Ovary (tissue), 10 donors: ENCODE measurements at places on chromosomes 2 and 18.

- no peak for DNase-seq
These were observed 224.9 kb upstream of the EPAS1 start for GRCh38 chr2:46072101-46072820.

- no peak for DNase-seq
These were observed 21.5 kb upstream of the ATP9B start for GRCh38 chr18:79047556-79048244.

- DNase-seq: no peak
These were observed 9.1 kb downstream of the NCL start for GRCh38 chr2:231455222-231455621.

DNA sequence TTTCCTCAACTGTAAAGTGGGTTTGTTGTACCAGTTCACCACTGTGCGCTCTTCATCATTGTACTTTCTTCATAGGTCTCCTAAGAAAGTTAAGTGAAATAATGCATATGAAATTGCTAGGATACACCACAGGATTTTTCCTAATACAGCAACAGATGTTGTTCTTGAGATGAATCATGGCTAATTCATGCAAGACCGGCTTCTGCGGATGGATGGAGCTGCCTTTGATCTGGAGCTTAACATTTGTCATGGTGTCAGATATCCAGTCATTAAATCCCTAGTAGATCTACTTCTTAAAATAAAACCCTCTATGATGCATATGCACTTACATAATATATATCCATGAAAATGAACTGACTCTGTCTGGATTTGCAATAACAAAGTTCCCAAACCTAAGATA is 114.1 kb downstream of the COL6A3 start:
- DNase-seq: no peak

DNA sequence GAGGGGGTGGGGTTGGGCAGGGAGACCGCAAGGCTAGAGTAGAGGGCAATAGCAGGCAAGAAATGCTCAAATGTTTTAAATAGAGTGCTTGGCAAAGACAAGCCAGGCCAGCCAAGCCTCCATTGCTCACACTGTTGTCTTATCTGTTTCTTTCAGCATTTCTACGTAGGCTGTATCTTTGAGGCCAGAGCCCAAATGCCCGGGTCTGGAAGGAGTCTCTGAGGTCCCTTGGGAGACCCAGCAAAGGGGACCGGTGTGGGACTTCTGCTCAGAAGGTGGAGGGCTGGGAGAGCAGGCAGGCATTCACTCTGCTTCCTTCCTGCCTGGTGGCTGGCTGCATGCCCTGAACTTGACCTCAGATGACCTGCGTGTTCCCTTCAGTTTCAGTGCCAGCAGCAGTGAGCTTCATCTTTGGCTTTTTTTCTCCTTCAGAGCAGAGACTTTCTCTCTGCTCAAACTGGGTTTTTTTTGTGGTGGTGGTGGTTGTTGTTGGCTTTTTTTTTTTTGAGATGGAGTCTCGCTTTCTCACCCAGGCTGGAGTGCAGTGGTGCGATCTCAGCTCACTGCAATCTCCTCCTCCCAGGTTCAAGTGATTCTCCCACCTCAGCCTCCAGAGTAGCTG is 13.7 kb upstream of the TET3 start:
- DNase-seq: peak; percentile 67

DNA sequence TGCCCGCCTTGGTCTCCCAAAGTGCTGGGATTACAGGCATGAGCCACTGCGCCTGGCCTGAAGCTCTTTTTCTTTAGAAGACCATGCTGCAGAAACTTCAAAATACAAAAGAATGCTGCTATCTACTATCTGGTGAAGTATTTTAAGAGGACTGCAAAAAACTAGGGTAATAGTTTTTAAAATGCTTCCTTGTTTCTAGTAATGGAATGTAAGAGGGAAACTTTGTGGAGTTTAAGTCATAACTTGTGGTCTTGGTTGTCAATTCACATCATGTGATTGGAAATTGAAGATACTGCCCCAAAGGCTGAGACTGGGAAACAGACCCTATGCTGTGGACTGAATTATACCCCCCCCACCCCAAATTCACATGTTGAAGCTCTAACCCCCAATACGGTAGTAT is 68.3 kb downstream of the B3GNT2 start:
- no peak for DNase-seq

DNA sequence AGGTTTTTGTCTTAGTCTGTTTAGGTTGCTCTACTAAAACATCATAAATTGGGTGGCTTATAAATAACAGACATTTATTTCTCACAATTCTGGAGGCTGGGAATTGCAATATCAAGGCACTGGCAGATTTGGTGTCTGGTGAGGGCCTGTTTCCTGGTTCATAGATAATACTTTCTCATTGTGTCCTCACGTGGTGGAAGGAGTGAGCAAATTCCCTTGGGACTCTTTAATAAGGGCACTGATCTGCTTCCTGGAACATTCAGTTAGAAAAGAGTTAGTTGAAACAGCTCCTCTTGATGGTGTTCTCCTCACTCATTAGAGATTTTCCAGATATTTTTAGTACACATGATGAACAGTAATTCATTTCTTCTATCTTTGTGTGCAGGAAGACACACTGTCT is 22.3 kb downstream of the COL4A3 start:
- no peak for DNase-seq

- no peak for DNase-seq
These were observed 54.2 kb downstream of the DDX1 start for GRCh38 chr2:15645720-15646385.

DNA sequence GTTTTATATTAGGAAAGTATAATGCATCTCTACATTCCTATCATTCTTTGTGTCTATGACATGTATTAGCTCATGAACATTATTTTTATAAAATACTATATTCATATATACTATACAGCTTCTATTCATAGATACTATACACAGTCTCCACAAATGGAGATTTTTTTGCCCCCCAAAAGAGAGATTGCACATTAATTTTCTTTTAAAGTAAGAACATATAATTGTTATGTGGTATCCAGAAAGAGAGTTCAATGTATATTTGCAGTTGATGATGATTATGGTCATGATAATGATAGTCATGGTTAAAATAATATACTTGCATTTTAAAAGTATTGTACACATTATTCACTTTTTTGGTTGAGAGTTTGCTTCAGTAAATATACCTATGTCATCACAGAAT is 445.3 kb downstream of the DSC3 start:
- DNase-seq: no peak

DNA sequence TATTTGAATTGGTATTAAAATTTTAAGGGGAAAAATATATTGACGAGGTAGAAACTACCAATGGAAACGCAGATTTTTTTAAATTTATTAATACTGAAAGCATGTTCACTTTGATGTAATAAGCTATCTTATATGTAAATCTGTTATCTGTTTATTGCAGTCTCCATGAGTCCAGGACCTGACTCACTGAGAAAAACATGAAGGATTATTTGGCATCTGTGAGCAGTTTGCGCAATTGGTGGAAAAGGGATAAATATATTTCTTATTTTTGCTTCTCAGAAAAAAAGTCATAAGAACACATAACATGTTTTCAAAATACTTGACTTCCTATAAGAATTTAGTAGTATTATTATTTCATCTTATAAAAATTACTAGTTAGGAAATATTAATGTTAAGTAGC is 561.4 kb downstream of the ADCYAP1 start:
- DNase-seq: no peak

GRCh38 chr2:109062859-109063700 is 65.9 kb upstream of the SH3RF3 start:
- DNase-seq: no peak
